Activated CD4-positive, alpha-beta memory T cell treated with anti-CD3 and anti-CD28 coated beads for 36 hours (primary cell): ENCODE measurements at places on chromosomes 3 and 15. TPM values are rescaled to one million over a fixed set of nuclear protein-coding genes. Genes with fewer than 3 reads are reported as not detected.

NMB gene
- total RNA-seq: 7.8 TPM

ERICH6 gene
- not detected for total RNA-seq

ZNF148 gene
- total RNA-seq: 29.9 TPM

FYTTD1 gene
- 39.9 TPM for total RNA-seq

CDAN1 gene
- 20.9 TPM for total RNA-seq

PCOLCE2 gene
- total RNA-seq: not detected

TRPM1 gene
- total RNA-seq: not detected

TMEM44 gene
- 4.0 TPM for total RNA-seq

ANKRD63 gene
- total RNA-seq: not detected

DNA sequence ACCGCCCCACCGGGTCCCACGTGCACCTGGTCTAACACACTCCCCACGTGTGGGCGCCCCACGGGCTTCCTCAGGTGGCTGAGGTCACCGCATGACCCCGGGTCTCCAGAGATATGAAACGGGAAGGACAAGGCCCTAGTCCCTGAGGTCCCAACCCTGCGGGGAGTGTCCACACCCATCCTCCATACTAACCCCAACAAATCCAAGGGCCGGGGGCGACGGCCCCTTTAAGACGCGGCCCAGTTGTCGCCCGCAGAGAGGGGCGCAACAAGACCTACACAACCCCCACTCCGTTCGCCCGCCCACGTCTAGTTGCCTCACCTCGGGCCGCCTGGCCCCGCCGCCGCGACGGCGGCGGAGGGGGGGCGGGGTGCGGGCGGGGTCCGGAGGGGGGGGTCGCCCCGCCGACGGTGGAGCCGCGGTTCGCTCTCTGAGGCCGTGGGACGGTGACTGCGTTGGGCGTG lies 396 bp downstream of the INO80 start:
- H3K4me3 ChIP-seq: peak overlapping the region; percentile 91
- no peak for DNase-seq
- peaks cover 13% of the 10 kb centered on the region for H3K36me3 ChIP-seq
- no peaks in the 10 kb centered on the region for H3K27me3 ChIP-seq
- peaks cover 12% of the 10 kb centered on the region for H3K4me1 ChIP-seq

DNA sequence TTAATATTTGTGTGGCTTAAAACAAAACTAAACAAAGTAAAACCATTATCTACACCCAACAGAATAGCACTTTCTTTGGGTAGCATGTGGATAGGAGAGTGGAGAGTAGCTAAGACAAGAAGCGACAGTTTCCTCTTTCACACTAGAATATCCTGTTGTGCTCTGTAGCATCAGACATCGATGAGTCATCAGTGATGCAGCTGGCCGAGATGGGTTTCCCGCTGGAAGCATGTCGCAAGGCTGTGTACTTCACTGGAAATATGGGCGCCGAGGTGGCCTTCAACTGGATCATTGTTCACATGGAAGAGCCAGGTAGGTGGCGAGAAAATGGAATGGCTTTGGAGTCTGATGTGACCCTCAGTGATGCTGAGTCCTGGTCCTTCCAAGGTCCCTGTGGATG lies 108.1 kb downstream of the USP13 start:
- peaks cover 50% of the 10 kb centered on the region for H3K36me3 ChIP-seq
- H3K27ac ChIP-seq: no peak overlapping the region
- H3K4me3 ChIP-seq: no peak overlapping the region
- DNase-seq: no peak

DNA sequence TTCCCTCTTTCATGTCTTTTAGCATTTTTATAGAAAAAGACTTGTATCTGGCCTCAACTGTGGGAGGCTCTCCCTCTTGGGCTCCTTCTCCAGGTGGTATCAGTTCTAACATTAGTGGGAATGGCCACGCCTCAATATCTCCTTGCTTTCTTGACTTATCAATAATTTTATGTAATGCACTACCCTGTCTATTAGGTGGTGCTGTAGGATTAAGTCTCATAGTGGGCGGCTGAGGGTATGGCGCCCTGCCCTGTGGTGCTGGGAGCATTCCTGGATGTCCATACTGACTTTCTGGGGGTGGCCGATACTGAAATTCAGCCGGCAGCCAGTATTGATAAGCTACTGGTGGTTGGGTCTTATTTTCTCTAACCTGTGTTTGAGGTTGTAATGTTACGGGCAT lies 8.7 kb upstream of the RPUSD3 start:
- DNase-seq: no peak
- H3K4me1 ChIP-seq: peaks cover 13% of the 10 kb centered on the region
- no peak overlapping the region for H3K4me3 ChIP-seq

DNA sequence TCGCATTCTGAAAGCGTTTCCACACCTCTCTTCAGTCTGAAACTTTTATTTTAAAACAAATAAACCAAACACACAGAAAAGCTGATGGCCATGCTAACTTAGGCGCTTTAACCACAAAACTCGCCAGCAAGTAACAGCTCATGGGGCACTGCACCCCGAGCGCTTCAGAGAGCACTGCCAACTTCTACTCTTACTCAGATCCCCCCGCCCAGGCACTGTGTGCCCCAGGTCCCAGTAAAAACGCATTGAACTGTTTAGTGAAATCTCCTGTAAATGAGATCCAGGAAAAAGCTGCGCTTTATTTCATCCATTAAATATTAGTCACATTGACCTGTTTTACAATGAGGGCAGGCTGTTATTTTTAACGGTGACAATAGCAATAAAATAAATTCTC lies 99.7 kb downstream of the LRIG1 start:
- H3K4me1 ChIP-seq: peaks cover 2% of the 10 kb centered on the region
- no peak for DNase-seq
- H3K27me3 ChIP-seq: no peaks in the 10 kb centered on the region
- peaks cover 20% of the 10 kb centered on the region for H3K36me3 ChIP-seq

DNA sequence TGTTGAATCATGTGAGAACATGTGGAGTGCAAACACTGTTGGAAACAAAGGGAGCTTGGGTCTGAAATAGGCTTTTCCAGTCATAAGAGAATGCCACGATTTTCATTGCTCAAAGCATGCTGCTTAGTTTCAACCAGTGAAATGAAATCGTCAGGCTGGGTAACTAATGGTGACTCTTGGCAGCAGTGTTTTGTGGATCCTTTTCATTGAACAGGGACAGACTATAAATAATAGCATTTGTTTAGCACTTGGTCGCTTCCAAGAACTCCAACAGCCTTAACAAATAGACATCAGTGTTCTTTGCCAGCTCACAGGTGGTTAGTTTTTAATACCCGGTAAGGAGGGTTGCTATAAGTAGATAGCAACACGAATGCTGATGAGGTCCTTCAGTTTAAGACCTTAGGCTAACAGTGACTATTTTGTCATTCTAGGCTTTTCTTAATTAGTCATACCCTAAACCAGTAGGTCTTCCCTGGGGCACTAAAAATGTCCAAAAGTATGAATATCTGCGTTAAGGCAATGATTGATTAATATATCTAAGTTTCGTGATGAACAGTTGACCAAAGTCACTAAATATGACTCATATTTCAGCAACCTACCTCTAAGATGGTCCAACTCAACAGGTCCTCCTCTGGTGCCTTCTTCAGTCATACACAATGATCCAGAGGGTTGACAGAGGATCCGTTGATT lies 15.8 kb downstream of the TP63 start:
- H3K4me1 ChIP-seq: no peaks in the 10 kb centered on the region
- no peak overlapping the region for H3K27ac ChIP-seq
- peaks cover 1% of the 10 kb centered on the region for H3K27me3 ChIP-seq
- no peak overlapping the region for H3K4me3 ChIP-seq
- H3K36me3 ChIP-seq: peaks cover 5% of the 10 kb centered on the region

GRCh38 chr3:24060055-24060454 lies 115.0 kb downstream of the NR1D2 start:
- H3K27ac ChIP-seq: no peak overlapping the region
- DNase-seq: no peak
- no peaks in the 10 kb centered on the region for H3K36me3 ChIP-seq
- H3K27me3 ChIP-seq: peaks cover 5% of the 10 kb centered on the region
- H3K4me1 ChIP-seq: no peaks in the 10 kb centered on the region

- no peak for DNase-seq
- no peaks in the 10 kb centered on the region for H3K36me3 ChIP-seq
- H3K27ac ChIP-seq: no peak overlapping the region
- no peak overlapping the region for H3K4me3 ChIP-seq
- no peaks in the 10 kb centered on the region for H3K4me1 ChIP-seq
These were observed 10.3 kb upstream of the PPARG start for GRCh38 chr3:12278566-12278965.

DNA sequence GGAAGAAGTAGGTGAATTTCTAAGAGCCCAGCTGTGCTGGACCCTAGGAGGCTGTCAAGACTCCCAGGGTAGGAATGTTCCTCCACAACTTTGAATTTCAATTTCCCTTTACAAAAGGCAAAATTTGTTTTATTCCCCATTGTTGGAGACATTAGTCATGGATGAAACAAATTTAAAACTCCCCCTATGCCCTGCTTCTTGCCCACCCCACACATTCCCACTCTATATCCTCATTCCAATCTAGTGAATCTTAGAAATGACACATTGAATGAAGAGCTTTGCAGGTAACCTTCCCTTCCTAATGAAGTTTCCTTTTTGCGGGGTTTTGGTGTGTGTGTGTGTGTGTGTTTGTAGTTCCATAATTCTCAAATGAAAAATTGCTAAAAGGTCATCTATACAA lies 72.6 kb downstream of the CCNL1 start:
- peaks cover 62% of the 10 kb centered on the region for H3K4me1 ChIP-seq
- DNase-seq: no peak
- H3K27me3 ChIP-seq: no peaks in the 10 kb centered on the region
- H3K4me3 ChIP-seq: no peak overlapping the region
- H3K36me3 ChIP-seq: no peaks in the 10 kb centered on the region
- peak overlapping the region; percentile 9 for H3K27ac ChIP-seq

- H3K27me3 ChIP-seq: peaks cover 11% of the 10 kb centered on the region
- DNase-seq: no peak
- H3K36me3 ChIP-seq: no peaks in the 10 kb centered on the region
- H3K4me3 ChIP-seq: no peak overlapping the region
These were observed 75.7 kb downstream of the SPSB4 start for GRCh38 chr3:141126661-141127343.

- peaks cover 52% of the 10 kb centered on the region for H3K36me3 ChIP-seq
- peak; percentile 92 for DNase-seq
- peaks cover 64% of the 10 kb centered on the region for H3K4me1 ChIP-seq
- no peaks in the 10 kb centered on the region for H3K27me3 ChIP-seq
- peak overlapping the region; percentile 97 for H3K4me3 ChIP-seq
- H3K27ac ChIP-seq: peak overlapping the region; percentile 99
These were observed 1.1 kb upstream of the SETD5 start for GRCh38 chr3:9396301-9396631.

GRCh38 chr15:70050970-70051369 lies 46.7 kb downstream of the TLE3 start:
- H3K36me3 ChIP-seq: peaks cover 52% of the 10 kb centered on the region
- no peak overlapping the region for H3K4me3 ChIP-seq
- H3K27ac ChIP-seq: no peak overlapping the region
- H3K4me1 ChIP-seq: no peaks in the 10 kb centered on the region
- H3K27me3 ChIP-seq: no peaks in the 10 kb centered on the region

- H3K4me3 ChIP-seq: no peak overlapping the region
- no peaks in the 10 kb centered on the region for H3K36me3 ChIP-seq
- H3K27ac ChIP-seq: no peak overlapping the region
- no peaks in the 10 kb centered on the region for H3K4me1 ChIP-seq
- no peak for DNase-seq
- no peaks in the 10 kb centered on the region for H3K27me3 ChIP-seq
These were observed 238.0 kb downstream of the TP63 start for GRCh38 chr3:189869165-189869564.

GRCh38 chr3:60308808-60309207 lies 942.4 kb downstream of the FHIT start:
- H3K36me3 ChIP-seq: no peaks in the 10 kb centered on the region
- no peaks in the 10 kb centered on the region for H3K4me1 ChIP-seq
- H3K27ac ChIP-seq: no peak overlapping the region
- no peak for DNase-seq
- no peak overlapping the region for H3K4me3 ChIP-seq
- no peaks in the 10 kb centered on the region for H3K27me3 ChIP-seq

- H3K4me3 ChIP-seq: no peak overlapping the region
- no peak overlapping the region for H3K27ac ChIP-seq
- no peaks in the 10 kb centered on the region for H3K4me1 ChIP-seq
These were observed 60.5 kb upstream of the LRTM1 start for GRCh38 chr3:54988302-54988837.

DNA sequence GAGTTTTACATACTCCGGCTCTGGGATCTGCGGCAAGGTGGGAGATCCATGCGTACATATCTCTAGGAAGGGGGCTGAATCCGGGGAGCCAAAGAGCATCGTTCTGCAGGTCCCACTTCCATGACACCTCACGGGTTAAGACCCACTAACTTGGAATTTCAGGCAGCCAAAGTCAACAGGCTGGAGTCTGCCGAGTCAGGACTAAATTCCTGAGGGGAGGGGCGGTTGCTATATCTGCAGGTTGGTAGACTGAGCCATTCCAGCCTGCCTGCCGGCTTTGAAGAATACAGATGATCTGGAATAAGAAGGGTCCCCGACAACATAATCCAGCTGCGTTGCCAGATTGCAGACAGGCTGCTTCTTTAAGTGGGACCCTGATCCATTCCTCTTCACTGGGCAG lies 65.4 kb upstream of the PEX5L start:
- no peak for DNase-seq
- no peaks in the 10 kb centered on the region for H3K4me1 ChIP-seq
- H3K27me3 ChIP-seq: no peaks in the 10 kb centered on the region
- no peaks in the 10 kb centered on the region for H3K36me3 ChIP-seq
- no peak overlapping the region for H3K4me3 ChIP-seq

GRCh38 chr3:120762615-120763014 lies 20.1 kb downstream of the GTF2E1 start:
- DNase-seq: no peak
- H3K4me3 ChIP-seq: no peak overlapping the region
- H3K4me1 ChIP-seq: peaks cover 59% of the 10 kb centered on the region
- H3K36me3 ChIP-seq: peaks cover 16% of the 10 kb centered on the region

GRCh38 chr3:33717616-33717865 lies 513 bp downstream of the CLASP2 start:
- DNase-seq: peak; percentile 68
- H3K4me3 ChIP-seq: peak overlapping the region; percentile 85
- H3K4me1 ChIP-seq: peaks cover 9% of the 10 kb centered on the region

- H3K27ac ChIP-seq: no peak overlapping the region
- DNase-seq: no peak
- H3K4me3 ChIP-seq: no peak overlapping the region
- no peaks in the 10 kb centered on the region for H3K36me3 ChIP-seq
- H3K4me1 ChIP-seq: no peaks in the 10 kb centered on the region
These were observed 15.4 kb downstream of the MYH15 start for GRCh38 chr3:108494906-108495531.

GRCh38 chr3:8793242-8793641 lies 23.8 kb upstream of the OXTR start:
- no peak overlapping the region for H3K4me3 ChIP-seq
- no peaks in the 10 kb centered on the region for H3K27me3 ChIP-seq
- no peaks in the 10 kb centered on the region for H3K36me3 ChIP-seq
- H3K27ac ChIP-seq: no peak overlapping the region
- DNase-seq: no peak
- no peaks in the 10 kb centered on the region for H3K4me1 ChIP-seq

DNA sequence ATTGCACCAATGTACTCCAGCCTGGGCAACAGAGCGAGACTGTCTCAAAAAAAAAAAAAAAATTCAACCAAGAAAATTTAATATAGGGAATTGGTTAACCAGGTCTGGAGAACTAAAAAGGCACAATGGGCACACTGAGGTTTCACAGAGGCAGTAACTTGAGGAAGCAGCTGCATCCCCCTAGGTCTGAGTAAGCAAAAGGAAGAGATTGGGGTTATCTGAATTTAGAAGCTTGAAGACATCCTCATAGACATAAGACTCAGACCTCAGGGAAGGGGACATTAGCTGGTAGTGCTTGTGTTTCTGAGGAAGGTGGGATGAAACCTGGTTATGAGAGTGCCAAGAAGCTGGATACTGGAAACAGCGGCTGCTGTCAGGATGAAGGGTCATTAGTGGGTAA lies 50.1 kb upstream of the LEKR1 start:
- H3K4me3 ChIP-seq: no peak overlapping the region
- no peak overlapping the region for H3K27ac ChIP-seq
- H3K36me3 ChIP-seq: no peaks in the 10 kb centered on the region
- H3K27me3 ChIP-seq: no peaks in the 10 kb centered on the region
